ENCODE measurements at places on chromosomes 16 and 17.

- DNase-seq, result no peak
Observed at GRCh38 chr16:8517280-8517679, 73.0 kb downstream of the TMEM114 start.

DNA sequence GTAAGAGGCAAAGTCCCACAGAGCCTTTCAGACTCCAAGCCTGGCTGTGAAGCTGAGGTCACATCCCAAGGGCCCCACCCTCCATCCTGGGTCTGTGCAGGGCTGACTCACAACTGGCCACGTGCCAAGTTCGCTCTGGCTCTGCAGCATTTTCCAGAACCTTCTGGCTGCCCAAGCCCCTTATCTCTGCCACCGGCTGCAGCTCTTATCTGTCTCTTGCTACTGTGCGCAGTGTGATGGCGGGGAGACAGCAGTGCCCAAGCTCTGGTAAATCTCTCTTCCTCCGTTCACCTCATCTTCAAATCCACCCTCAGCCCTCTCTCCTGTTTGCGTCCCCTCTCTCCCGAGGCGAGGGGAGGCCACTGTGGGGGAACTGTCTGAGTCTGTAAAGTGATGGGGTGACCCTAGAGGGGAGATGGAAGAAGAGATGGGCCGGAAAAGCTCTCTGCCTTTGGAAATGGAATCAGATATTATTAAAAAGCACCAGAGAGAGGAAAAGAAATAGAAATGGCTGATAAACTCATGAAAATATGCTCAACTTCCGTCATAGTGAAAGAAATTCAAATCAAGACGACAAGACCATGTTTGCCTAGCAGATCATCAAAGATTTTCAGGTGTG lies 162.7 kb upstream of the CDC42EP4 start:
- DNase-seq, result peak; percentile 84

- DNase-seq, result no peak
Observed at GRCh38 chr16:71254832-71255525, 24.5 kb upstream of the HYDIN start.

DNA sequence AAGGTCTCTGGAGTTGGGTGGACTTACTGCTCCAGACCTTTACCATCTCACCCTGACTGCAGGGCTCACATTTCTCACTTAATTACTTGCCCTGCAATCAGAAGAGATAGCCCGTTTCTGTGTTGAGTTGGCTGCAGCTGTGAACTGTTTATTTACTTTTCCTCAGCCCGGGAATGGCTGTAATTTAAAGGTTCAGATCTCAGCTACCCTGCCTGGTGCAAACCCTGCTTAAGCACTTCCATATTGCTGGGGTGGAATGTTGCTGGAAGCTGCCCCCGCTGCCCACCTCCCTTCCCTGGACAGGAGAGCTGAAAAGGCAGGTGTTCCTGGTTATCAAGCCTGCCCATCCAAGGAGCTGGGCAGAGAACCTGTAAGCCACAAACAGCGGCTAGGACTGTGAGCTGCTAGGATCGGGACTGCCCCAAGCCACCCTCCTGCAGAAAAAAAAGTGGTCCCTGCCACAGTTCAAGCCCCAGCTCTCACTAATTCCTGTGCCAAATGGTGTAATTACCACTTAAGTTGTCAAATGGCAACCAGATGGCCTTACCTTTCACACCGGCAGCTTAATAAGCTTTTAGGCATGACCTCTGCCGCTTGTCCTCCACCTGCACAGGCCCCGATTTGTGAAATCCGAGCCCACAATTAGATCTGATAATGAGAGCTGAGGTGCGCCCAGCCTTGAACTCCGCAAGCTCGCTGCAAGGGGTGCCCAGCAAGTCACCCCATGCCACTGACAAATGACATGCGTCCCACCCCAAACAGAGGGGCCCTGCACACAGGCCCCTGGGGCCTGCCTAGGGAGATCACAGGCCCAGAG lies 269.8 kb downstream of the C16orf95 start:
- DNase-seq, result no peak

- no peak for DNase-seq
Observed at GRCh38 chr16:61323456-61323855, 712.8 kb downstream of the CDH8 start.

DNA sequence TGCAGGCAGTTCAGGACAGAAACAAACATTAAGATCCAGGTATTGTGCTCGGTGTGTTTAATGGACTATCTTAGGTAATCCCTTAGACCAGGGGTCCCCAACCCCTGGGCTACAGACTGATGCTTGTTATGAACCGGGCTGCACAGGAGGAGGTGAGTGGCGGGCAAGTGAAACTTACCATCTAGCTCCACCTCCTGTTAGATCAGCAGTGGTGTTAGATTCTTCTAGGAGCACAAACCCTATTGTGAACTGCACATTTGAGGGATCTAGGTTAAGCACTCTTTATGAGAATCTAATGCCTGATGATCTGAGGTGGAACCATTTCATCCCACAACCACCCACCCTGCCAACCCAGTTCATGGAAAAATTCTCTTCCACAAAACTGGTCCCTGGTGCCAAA lies 37.8 kb upstream of the ASIC2 start:
- DNase-seq, result no peak

- no peak for DNase-seq
Observed at GRCh38 chr17:11692688-11693087, 94.4 kb downstream of the DNAH9 start.

GRCh38 chr17:17723354-17724261 lies 42.4 kb downstream of the RAI1 start:
- DNase-seq, result no peak
